ENCODE measurements at places on chromosomes 4 and X. TPM values are rescaled to one million over a fixed set of nuclear protein-coding genes. Genes with fewer than 3 reads are reported as not detected.

DNA sequence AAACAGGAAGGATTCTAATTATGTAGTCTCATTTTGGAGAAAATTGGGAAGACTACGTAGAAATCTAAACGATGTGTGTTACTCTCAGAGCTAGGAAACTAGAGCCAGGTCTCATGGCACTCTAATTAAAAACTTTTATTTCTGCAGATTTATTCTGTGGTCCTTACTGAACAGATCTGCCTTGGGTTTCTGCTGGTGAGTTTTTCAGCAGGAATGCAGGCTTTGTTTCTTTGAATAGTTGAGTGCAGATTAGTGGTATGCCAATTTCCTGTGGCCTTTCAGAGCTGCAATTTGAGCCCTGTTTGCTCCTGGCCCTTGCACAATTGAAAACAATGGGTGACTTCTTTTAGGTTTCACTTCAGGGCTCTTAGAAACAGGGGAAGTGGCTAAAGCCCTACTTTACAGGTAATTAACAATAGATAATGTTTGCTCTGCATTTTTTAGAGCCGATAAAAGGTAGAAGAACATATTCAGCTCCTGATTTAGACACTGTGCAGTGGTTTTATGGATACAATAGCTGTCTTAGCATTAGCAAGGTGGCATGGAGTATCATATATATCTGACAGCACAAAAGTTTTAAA is 21.8 kb downstream of the SPRY1 start:
- no peak for DNase-seq

GRCh38 chr4:41569961-41570360 is 32.0 kb downstream of the LIMCH1 start:
- no peak for DNase-seq

IL21 gene
- total RNA-seq = not detected

DNA sequence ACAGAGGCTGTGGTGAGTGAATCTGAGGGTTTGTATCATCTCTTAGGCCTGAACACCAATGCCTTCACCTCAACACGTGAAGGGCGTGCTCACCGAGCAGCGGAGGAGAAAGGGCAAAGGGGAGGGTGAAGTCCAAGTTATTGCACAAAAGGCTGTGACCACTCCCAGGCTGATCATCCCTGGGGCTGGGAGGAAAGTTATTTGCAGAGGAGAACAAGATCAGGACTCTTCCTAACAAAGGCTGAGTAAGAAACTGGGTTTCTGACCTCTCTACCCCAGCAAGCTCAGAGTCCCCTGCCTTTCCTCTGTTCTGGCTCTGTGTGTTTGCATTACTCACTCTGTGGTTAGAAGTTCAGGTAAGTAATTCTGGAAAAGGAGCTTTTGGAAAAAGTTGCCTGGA is 366.3 kb upstream of the CXorf51A start:
- no peak for DNase-seq

DNA sequence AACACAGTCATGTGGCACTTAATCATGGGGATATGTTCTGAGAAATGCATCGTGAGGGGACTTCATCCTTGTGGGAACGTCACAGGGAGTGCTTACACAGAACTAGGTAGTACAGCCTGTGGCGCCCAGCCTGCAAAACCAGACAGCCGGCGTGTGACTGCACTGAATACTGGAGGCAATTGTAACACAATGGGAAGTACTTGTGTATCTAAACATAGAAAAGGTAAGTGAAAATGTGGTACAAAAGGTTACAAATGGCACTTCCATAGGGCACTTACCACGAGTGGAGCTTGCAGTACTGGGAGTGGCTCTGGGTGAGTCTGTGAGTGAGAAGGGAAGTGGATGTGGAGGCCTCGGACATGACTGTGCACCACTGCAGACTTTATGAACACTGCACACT is 5.2 kb downstream of the TLR3 start:
- DNase-seq = no peak

HMGN5 gene
- total RNA-seq = 7.0 TPM

DNA sequence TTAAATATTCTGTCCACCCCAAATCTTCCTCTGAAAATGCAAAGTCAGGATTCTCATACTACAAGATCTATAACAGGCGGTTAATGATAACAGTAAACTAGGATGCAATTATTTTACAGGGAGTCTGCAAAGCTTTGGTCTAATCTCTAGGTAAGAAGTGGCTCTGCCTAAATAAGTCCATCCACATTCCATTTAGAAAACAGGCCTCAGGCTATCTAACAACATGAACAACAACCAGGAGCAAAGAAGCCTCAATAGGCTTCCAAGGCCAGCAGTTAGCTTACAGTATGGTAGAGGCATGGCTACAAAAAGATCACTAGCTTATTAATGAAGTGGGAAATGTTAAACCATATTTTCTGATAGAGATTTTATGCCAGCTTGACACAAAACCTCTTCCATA is 6.4 kb downstream of the MAB21L2 start:
- DNase-seq = no peak

- DNase-seq = no peak
Measured at GRCh38 chr4:184166736-184167135, 50.9 kb downstream of the ENPP6 start.

DNA sequence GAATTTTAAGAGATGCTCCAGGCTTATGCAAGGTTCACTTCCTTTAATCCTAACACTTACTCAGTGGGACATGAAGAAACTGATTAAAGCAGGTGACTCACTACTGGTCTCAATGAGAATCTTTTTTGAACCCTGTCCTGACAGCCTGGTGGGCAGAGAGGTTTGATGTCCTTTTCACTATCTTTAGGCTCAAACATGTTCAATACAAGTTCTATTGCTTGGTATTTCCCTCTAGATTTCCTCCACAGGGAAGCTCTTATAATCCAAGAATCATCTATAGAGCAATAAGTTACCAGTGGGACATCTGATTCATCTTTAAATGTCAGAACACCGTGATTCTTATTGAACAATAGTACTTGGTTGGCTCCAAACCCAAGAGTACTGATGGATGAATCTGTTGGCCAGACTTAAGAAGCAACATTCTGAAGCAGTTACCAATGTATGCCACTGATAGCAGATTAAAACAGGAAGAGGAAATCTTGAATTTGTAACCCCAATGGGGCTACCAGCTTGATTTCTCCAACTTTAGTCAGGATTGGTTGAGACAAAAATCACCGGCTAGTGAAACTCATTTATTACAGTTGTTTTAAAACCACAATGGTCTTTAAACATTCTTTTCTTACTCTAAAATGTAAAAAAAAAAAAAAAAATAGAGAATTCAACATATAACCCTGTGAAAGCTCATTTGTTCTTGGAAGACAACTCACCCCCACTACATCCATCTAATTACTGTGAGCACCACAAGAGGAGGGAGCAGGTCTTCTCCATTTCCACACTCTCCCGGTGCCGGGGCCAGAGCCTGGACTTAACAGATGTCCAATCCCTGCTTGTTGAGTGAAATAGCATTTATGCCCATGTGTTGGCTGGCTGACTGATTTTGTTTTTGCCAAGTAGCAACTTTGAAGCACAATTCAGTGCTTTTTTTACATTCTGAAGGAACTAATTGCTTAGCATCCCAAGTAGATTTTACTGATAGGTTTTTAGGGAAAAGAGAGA is 43.3 kb downstream of the FGFBP1 start:
- DNase-seq = peak; percentile 40

- DNase-seq = no peak
Measured at GRCh38 chr4:29588617-29589016, 1131.6 kb upstream of the PCDH7 start.

All from dorsolateral prefrontal cortex (tissue), 122 donors.